T-helper 17 cell (primary cell): ENCODE measurements at places on chromosomes 1 and 21.

GRCh38 chr1:28037946-28038345 is 50.5 kb downstream of the EYA3 start:
- H3K4me1 ChIP-seq = peaks cover 8% of the 10 kb centered on the region
- no peak overlapping the region for H3K4me3 ChIP-seq
- DNase-seq = no peak

GRCh38 chr1:112026016-112026415 is 36.5 kb upstream of the KCND3 start:
- H3K36me3 ChIP-seq = no peaks in the 10 kb centered on the region
- no peaks in the 10 kb centered on the region for H3K4me1 ChIP-seq
- peaks cover 75% of the 10 kb centered on the region for H3K27me3 ChIP-seq
- no peak overlapping the region for H3K27ac ChIP-seq
- DNase-seq = no peak

DNA sequence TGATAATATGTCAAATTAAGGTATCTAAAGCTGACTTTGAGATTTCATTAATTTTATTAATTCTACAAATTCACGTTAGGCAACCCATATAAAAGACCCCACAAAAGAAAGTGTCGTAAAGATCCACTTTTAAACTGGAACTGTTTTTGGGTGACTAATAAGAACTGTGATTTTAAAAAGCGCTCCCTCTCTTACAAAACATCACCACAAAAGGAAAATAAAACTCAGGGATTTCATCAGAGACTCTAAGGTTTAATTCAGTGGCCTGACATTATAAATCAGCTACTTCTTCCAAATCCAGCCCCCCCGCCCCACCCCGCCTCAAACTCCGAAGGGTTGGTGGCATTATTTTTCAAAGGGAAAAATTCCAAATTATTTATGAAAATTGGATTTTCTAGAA is 2.7 kb downstream of the COL24A1 start:
- no peaks in the 10 kb centered on the region for H3K4me1 ChIP-seq
- no peaks in the 10 kb centered on the region for H3K36me3 ChIP-seq
- no peak for DNase-seq
- no peak overlapping the region for H3K27ac ChIP-seq
- no peak overlapping the region for H3K4me3 ChIP-seq
- H3K27me3 ChIP-seq = peaks cover 30% of the 10 kb centered on the region

DNA sequence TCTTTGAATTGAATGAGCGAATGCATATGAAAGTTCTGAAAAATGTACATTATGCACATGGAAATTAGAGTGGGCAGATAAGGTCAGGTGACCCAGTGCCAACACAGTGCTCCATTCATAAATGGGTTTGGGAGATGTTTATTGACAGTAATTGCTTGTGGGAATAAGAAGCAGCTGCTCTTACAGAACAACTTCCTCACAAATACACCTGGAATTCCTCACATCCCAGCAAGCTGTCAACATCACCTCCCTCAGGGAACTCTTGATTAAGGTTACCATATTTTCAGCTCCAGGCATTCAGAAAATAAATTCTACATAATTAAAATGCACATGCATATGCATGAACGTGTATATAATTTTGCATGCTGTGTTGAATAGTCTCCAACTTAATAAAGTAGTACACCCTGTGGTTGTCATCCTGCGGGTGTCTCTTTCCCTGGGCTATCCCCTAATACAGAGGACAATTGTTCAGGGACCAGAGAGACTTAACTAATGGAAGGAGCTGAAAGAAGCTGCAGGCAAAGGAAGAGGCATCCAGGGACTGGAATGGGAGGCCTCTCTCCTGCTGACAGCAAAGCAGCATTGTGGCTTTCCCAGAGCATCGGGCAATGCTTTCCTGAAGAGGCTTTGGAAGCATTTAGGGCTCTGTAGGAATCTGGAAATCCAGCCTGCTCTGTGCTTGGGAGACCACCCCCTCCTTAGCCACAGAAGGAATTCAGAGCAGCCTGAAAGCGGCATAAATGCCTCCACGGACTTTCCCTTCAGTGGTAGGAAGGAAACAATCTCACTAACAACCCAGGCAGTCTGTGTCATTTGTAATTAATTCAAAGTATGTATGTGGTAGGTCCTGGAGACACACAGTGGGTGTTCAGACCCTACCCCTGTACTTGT is 55.2 kb upstream of the GNG12 start:
- H3K27me3 ChIP-seq = peaks cover 70% of the 10 kb centered on the region
- peaks cover 4% of the 10 kb centered on the region for H3K36me3 ChIP-seq
- no peak for DNase-seq
- no peak overlapping the region for H3K27ac ChIP-seq
- no peaks in the 10 kb centered on the region for H3K4me1 ChIP-seq

GRCh38 chr1:109931911-109932636 is 21.4 kb downstream of the CSF1 start:
- H3K4me1 ChIP-seq = peaks cover 6% of the 10 kb centered on the region
- no peak for DNase-seq
- peaks cover 2% of the 10 kb centered on the region for H3K36me3 ChIP-seq
- H3K27ac ChIP-seq = peak overlapping the region; percentile 17

DNA sequence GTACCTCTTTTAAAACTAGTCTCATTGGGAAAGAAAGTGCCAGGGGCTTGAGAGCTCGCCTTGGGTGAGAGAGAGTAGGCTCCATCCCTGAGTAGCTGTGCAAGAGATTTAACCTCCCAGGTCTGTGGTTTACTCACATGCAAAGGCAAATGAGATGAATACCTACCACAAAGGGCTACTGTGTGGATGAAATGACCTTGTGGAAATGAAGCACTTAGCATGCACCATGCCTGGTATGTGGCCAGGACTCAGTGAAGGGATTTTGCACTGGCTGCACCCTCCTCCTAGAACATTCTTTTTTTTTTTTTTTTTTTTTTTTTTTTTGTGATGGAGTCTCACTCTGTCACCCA is 120.3 kb downstream of the PROX1 start:
- H3K4me3 ChIP-seq = no peak overlapping the region
- H3K27me3 ChIP-seq = no peaks in the 10 kb centered on the region
- H3K36me3 ChIP-seq = no peaks in the 10 kb centered on the region
- H3K27ac ChIP-seq = no peak overlapping the region
- DNase-seq = no peak
- no peaks in the 10 kb centered on the region for H3K4me1 ChIP-seq

DNA sequence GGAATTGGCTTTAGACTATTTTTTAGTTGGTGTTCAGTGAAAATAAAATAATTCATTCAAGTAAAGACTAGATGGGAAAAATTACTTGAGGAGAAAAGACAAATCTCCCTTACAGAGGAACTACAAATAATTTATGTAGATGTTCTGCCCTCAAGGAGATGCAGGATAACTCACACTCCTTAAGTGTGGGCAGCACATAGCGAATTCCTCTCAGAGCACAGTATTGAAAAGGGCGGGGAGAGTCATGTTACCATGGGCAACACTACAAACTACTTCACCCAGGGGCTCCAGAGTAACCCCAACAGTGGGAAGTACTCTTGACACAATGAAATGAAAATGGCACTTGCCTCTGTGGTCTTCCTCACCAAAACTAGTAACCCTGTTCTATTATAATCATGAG is 20.6 kb upstream of the LAMC2 start:
- DNase-seq = no peak
- H3K36me3 ChIP-seq = peaks cover 3% of the 10 kb centered on the region
- no peak overlapping the region for H3K4me3 ChIP-seq
- no peak overlapping the region for H3K27ac ChIP-seq

DNA sequence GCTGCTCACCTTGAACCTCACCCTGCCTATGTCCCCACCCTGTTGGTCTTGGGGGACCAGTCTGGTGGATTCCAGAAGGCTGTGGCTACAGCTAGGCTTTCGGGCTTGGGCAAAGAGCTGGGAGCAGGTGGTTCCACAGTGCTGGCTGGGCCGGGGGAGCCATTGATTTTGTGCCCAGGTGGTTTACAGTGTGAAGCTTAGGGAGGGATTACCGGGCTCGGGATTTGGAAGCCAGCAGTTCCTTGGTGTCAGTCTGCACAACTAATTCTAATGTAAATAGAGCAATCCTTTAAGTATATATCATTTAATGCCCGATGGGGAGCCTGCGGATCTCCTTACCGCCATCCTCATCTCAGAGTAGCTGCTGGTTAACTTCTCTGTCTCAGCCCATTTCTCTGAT is 38.2 kb downstream of the PRDM16 start:
- peaks cover 11% of the 10 kb centered on the region for H3K27me3 ChIP-seq
- no peaks in the 10 kb centered on the region for H3K4me1 ChIP-seq
- no peak for DNase-seq
- no peak overlapping the region for H3K27ac ChIP-seq
- no peak overlapping the region for H3K4me3 ChIP-seq
- no peaks in the 10 kb centered on the region for H3K36me3 ChIP-seq

GRCh38 chr1:9580942-9581341 is 7.8 kb upstream of the TMEM201 start:
- H3K36me3 ChIP-seq = peaks cover 7% of the 10 kb centered on the region
- H3K4me3 ChIP-seq = no peak overlapping the region
- H3K4me1 ChIP-seq = peaks cover 4% of the 10 kb centered on the region
- H3K27ac ChIP-seq = no peak overlapping the region
- DNase-seq = no peak
- no peaks in the 10 kb centered on the region for H3K27me3 ChIP-seq

GRCh38 chr1:109251277-109252166 is 2.2 kb downstream of the CELSR2 start:
- H3K27ac ChIP-seq = no peak overlapping the region
- DNase-seq = no peak
- H3K4me3 ChIP-seq = no peak overlapping the region
- peaks cover 5% of the 10 kb centered on the region for H3K27me3 ChIP-seq
- no peaks in the 10 kb centered on the region for H3K36me3 ChIP-seq

DNA sequence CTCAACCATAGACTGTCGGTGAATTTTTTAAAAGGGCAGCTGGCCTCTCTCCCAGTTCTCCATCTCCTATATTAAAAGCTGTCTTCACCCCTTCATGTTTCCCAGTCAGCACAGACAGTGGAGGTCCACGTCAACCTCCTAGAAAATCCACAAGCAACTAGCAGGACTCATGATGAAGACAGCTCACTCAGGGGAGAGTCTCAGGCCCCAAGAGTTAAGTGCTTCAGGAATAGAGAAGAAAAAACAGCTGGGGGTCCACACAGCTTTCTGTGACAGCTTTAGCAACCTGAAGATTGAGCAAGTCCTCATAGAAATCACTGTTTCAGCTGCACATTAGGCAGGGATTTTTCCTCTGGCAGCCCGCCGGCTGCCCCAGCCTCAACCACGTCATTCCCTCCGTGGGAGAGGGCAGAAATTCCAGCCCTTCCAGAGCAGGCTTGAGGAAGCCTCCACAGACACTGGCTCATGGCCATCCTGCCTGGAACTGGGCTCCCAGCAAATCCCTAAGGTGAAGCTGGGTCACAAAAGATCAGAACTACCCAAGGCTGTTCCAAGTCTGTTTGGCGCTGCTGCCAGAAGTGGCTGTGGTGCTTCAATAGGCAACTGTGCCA is 15.2 kb downstream of the GPR161 start:
- H3K27me3 ChIP-seq = peaks cover 43% of the 10 kb centered on the region
- no peak overlapping the region for H3K27ac ChIP-seq
- H3K4me1 ChIP-seq = no peaks in the 10 kb centered on the region
- H3K4me3 ChIP-seq = no peak overlapping the region
- no peak for DNase-seq

DNA sequence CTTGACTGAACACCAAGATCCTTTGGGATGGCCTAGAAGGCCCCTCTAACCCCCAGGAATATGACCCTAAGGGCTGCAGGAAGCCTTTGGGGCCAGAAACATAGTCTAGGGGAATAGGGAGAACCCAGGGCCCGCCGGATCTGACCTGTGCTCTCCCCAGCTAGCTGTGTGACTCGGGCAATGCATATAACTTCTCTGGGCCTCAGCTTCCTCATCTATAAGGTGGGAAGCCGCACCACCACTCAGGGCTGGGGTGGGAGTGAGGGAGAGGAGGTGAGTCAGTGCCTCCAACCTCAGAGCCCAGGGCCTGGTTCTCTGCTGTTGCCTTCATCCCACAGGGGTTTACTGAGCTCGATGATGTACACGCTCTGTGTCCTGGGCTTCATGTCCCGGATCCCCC is 434.4 kb downstream of the PTPRU start:
- no peak for DNase-seq
- no peak overlapping the region for H3K4me3 ChIP-seq
- peaks cover 51% of the 10 kb centered on the region for H3K27me3 ChIP-seq

GRCh38 chr1:111879081-111879480 is 110.4 kb downstream of the KCND3 start:
- no peak overlapping the region for H3K4me3 ChIP-seq
- H3K4me1 ChIP-seq = peaks cover 8% of the 10 kb centered on the region
- H3K27ac ChIP-seq = no peak overlapping the region
- DNase-seq = no peak

GRCh38 chr1:211378844-211379243 is 52.2 kb downstream of the TRAF5 start:
- H3K4me3 ChIP-seq = no peak overlapping the region
- H3K27me3 ChIP-seq = no peaks in the 10 kb centered on the region
- H3K4me1 ChIP-seq = peaks cover 41% of the 10 kb centered on the region
- peaks cover 15% of the 10 kb centered on the region for H3K36me3 ChIP-seq
- peak overlapping the region; percentile 63 for H3K27ac ChIP-seq
- no peak for DNase-seq

GRCh38 chr1:64691626-64692025 is 53.2 kb upstream of the RAVER2 start:
- peaks cover 2% of the 10 kb centered on the region for H3K36me3 ChIP-seq
- peaks cover 4% of the 10 kb centered on the region for H3K4me1 ChIP-seq
- no peak for DNase-seq
- peaks cover 40% of the 10 kb centered on the region for H3K27me3 ChIP-seq

DNA sequence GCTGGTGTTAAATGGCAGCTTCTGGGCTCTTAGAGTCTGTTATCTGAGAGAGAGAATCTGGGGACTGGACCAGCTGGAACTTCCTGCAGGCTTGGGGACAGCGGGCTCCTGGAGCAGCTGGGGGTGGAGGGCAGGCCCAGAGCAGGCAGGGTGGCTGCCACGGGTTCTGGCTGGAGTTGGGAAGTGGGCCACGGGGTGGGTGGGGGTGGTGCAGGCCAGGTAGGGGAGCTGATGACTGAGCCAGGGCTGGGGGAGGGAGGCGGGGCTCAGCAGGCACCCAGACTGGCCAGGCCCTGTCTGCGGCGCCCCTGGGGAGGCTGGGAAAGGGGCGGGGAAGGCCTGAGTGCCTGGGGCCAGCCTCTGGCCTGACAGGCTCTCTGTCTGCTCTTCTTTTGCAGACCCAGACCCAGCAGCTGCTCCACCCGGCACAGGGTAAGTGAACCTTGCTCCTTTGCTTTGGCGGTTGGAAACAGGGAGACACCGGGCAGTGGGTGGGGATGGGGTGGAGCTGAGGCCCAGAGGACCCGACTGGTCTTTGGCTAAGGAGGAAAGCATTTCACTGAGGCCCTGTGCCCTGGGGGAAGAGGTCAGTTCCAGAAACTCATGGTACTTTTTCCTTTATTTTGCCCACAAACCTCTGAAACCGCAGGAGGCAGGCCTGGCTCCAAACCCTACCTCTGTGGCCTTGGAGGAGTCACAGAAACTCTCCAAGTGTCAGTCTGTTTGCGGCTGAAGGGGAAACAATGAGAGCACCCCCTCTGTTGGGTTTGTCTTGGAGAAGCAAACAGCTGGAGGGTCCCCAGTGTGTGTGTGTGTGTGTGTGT is 48.8 kb downstream of the ARHGEF10L start:
- H3K4me3 ChIP-seq = no peak overlapping the region
- H3K27me3 ChIP-seq = peaks cover 44% of the 10 kb centered on the region
- no peak overlapping the region for H3K27ac ChIP-seq
- no peak for DNase-seq
